NCI-H2107 (cell line): ENCODE measurements at places on chromosomes 4 and X.
A peak's percentile ranks its signal among the peaks of the same experiment; 100 is the strongest.

- DNase-seq: peak; percentile 1
Measured at GRCh38 chr4:15729910-15730533, 27.2 kb downstream of the BST1 start.

- no peak for DNase-seq
Measured at GRCh38 chr4:134243742-134244713, 42.4 kb upstream of the PABPC4L start.

GRCh38 chrX:133495464-133496391 lies 80.4 kb upstream of the GPC4 start:
- DNase-seq: no peak

DNA sequence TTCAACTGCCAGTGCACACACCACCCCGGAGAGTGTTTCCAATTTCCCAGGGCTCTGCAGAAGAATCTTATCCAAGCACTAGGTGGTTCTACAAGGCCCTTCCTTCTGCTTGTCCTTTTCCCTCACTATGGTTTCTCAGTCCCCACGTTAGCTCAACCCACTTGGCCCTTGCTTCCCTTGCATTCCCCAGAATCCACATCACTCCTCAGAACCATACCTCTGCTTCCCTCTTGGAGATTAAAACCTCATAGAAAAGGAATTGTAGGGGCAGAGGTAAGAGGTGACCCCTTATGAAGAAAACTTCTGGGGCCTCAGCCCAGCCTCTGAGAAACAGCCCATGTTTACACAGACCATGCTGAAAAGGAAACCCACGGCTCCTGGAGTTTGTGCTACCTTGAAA lies 42.4 kb downstream of the TSPAN5 start:
- DNase-seq: no peak

GRCh38 chr4:117801756-117802155 lies 232.5 kb upstream of the NDST3 start:
- no peak for DNase-seq

DNA sequence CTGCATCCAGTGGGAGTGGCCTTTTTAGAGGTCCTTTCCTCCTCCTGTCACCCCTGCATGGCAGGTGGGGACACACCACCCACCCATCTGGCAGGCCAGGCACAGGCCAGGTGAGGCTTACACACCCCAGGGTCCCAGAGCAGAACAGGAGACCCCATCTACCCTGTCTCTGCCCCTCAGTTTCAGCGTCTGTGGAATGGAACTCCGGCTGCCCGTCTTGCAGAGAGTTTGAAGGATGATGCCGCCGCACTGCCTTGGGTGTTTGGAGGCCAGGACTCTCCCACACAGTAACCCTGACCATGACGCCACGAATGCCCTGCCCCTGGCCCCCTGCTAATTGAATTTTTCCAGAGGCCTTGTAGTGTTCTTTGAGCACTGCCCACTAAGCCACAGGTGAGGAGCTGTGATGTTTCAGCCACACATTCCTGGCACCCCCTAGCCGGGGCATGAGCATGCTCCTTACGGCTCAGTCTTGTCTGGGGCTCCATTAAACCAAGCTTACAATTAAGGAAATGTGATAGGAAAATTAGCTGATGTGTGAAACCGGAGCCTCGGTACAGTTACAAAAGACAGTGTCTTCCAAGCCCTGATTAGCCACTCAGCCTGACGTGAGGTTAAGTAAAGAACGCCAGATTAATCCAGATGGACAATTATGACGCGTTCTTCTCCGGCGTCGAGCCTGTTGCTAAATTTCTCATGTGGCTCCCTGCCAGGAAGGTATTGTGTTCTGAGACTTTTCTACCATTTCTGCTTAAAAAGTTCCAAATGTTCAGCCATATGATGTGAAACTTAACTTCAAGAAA lies 39.3 kb downstream of the HMX1 start:
- no peak for DNase-seq

- DNase-seq: no peak
Measured at GRCh38 chrX:72216973-72217372, 21.9 kb downstream of the ERCC6L start.

DNA sequence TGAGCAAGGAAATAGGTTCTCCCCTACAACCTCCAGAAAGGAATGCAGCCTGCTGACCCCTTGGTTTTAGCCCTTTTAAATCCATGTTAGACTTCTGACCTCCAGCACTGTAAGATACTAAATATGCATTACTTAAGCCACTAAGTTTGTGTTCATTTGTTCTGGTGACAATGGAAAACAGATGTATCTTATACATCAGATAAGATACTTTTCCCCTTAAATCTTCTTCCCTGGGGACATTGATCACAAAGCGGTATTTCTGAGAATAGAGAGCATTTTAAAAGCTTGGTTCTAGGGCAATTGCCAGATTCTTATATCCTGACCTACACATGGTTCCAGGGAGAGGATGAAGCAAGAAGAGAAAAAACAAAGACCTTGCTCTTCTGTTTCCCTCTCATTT lies 6.5 kb upstream of the TMEM184C start:
- DNase-seq: no peak

GRCh38 chrX:19829814-19830213 lies 57.6 kb downstream of the SH3KBP1 start:
- no peak for DNase-seq

- no peak for DNase-seq
Measured at GRCh38 chrX:71543316-71543715, 10.4 kb downstream of the OGT start.

DNA sequence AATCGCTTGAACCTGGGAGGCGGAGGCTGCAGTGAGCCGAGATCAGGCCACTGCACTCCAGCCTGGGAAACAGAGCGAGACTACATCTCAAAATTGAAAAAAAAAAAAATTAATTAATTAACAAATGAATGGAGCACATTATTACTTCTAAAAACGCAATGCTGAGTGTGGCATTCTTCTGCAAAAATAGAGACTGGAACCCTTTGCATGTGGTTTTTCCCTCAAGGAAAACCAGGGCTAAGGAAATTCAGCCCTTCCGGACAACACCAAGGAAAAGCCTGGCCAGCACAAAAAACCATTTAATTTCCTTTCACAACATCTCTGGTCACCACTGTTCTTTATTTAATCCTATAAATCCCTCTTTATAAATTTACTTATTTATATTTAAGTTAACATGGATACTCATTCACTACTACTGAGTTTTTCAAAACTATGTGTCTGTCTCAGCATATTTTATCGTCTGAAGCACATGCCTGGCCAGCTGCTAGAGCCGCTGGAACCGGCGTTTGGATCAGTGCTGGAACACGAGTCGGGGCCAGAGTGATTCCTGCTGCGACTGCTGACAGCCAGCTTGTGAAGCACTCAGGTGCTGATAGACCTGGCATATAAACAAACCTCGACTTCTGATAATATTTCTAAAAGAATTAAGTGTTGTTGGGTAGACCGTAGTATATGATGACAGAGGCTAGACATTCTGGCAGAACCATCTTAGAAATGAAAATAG lies 84.5 kb upstream of the WWC2 start:
- no peak for DNase-seq

DNA sequence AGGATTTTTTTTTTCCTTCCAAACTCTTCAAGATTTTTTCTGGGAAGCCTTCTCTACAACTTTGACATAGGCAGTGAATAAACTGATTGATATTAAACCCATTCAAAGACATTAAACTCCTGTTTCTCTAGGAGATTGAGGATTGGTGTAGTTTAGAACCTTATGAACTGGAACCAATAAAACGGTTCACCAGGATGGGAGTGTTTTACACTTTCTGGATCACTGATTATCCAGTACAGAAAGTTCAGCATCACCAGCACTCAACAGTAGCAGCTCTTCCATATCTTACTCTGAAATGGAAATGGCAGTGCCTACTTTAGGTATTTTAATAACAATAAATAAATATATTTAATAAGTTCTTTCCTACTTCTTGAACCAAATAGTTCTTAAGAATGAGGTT lies 76.7 kb downstream of the BMPR1B start:
- no peak for DNase-seq

DNA sequence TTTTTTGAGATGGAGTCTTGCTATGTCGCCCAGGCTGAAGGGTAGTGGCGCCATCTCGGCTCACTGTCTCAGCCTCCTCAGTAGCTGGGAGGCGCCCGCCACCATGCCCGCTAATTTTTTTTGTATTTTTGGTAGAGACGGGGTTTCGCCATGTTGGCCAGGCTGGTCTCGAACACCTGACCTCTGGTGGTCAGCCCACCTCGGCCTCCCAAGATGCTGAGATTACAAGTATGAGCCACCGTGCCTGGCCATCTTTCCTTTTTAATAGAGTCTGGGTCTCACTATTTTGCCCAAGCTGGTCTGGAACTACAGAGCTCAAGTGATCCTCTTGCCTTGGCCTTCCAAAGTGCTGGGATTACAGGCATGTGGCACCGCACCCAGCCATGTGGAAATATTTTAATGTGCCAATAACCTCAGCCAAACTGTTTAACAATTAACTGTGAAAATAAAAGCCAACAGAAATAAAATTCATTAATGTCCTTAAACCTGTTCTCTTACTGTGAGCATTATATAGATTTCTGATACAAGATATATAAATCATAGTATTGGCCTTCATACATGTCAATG lies 16.3 kb downstream of the PDS5A start:
- DNase-seq: no peak

- DNase-seq: no peak
Measured at GRCh38 chrX:63428348-63428747, 77.2 kb upstream of the SPIN4 start.

DNA sequence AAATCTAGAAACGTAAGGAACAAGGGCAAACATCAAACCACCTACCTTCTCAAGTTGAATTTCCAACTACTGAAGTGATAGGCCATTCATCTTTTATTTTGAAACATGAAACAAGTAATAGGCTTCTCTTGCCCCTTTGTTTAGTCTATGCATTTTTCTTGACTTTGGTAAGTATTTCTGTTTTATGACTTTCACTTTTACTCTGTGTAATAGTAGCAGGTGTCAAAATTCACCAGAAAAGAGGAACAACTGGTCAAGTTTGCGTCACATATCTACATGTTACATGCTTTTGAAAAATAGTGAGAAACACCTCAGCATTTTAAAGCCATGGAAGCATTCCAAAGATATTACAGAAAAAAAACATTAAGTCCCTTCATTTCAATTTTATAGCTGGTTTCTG lies 157.1 kb upstream of the FTHL17 start:
- no peak for DNase-seq

GRCh38 chr4:52912608-52913007 lies 50.5 kb downstream of the RASL11B start:
- no peak for DNase-seq

DNA sequence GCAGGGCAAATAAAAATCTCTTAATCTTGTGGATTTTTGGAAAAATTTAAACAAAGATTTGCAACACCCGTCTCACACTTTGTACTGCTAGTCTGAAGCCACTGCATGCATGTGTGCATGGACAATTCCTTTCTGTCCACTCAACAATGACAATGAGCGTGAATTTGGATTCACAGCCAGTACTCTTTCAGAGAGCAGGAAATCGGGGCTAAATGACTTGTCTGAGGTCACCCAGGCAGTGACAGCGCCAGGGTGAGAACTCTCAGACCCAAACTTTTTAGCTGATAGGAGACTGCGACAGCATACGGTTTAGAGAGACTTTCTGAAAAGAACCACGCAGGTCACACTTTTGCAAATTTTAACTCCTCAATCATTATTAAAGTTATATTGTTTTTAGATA lies 90.9 kb downstream of the ZNF827 start:
- DNase-seq: no peak

DNA sequence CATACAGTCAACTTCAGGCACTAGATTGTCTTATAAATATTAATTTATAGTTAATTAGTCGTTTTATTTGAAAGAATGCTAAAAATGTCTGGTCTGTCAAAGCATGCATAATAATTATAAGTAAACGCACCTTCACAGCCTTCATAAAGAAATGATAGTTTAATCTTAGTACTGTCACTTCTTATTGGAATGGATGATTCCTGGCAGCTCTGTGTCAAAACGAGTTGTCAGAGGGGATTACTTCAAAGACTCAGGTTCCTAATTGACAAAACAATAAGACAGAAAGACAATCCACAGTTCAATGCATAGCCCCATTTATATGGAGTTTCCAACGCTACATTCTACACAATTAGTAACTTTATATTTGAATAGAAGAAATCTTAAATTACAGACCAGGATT lies 461.3 kb upstream of the TECRL start:
- no peak for DNase-seq

DNA sequence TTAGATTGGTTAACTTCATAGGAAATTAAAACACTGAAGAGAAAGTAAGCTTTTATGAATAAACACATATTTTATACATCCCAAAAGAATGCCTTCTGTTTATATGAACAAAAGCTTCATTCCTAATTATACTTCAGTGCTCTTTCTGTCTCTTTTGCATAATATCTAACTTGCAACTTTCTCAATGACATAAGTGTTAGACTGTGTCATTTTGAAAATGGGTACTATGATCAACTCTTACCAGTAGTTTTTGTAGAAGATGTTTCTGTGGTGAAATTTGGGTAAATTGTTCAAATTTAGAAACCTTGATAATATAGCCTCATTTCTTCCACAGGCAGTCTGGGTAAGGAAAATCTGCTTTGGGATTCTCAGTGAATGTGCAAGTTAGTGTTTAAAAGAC lies 991.4 kb downstream of the CCSER1 start:
- no peak for DNase-seq

DNA sequence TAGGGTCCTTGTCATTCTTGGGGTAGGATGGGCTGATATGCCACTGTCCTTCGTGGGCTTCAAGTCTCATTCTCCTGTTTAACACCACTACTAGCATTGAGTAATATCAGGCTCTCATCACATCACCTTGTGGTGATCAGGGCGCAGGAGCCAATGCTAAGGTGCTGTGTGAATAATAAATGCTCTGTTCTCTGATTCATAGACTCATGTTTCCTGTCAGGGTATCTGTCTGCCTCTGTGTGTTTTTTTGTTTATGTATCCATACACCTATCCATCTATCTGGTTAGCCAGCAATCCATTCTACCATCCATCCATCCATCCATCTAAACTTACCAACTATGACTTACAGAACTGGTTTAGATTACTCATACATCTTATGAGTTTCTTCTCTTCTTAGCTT lies 525.1 kb upstream of the ATOH1 start:
- no peak for DNase-seq

- no peak for DNase-seq
Measured at GRCh38 chr4:88522702-88523324, 763 bp downstream of the PYURF start.

DNA sequence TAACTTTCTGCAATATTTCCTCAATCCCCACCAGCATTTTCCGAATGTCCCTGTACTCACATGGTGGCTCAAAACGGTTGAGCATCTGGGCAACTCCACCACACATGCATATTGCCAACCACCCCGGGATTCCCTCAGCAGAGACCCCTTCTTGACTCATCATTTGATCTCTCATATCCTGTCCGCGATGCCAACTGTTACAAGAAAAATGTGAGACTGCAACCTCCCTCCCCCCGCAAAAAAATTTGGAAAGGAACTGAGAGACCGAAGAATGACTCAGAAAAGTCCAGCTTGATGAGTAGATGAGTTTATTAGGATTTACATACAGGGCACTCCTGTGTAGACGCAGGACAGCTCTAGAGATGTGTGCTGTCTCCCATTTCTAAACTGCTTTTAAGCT lies 561.4 kb downstream of the ZIC3 start:
- no peak for DNase-seq

GRCh38 chrX:41276661-41277506 lies 57.1 kb upstream of the DDX3X start:
- no peak for DNase-seq

- DNase-seq: no peak
Measured at GRCh38 chr4:1843852-1844251, 12.1 kb downstream of the LETM1 start.

- DNase-seq: no peak
Measured at GRCh38 chrX:46311581-46312120, 233.6 kb downstream of the ZNF674 start.
